ENCODE measurements at places on chromosomes 4 and X. TPM values are rescaled to one million over a fixed set of nuclear protein-coding genes. Genes with fewer than 3 reads are reported as not detected.

The SLC16A2 gene
- 0.65 TPM for total RNA-seq

The CXCR3 gene
- 10.4 TPM for total RNA-seq

DNA sequence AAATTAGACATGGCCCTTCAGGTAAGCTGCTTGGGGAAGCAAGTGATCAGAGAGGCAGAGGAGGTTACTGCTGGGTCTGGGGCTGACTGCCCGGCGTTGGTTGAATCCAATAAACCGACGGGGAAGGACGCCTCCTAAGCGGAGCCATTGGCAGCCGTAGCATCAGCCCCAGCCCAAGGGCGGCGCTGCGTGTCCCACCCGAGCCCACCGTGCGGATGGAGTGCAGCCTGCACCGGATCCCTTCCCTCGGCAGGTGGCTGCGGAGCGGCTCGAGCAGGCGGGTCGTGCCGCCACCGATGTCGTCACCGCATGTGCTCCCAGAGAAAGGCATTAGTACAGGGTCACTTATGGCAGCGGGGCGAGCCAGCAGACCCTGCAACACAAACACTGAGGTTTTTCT, 82.1 kb downstream of the ALPK1 start:
- no peak for DNase-seq

GRCh38 chr4:77036206-77036605, 39.6 kb downstream of the CCNI start:
- DNase-seq = no peak

DNA sequence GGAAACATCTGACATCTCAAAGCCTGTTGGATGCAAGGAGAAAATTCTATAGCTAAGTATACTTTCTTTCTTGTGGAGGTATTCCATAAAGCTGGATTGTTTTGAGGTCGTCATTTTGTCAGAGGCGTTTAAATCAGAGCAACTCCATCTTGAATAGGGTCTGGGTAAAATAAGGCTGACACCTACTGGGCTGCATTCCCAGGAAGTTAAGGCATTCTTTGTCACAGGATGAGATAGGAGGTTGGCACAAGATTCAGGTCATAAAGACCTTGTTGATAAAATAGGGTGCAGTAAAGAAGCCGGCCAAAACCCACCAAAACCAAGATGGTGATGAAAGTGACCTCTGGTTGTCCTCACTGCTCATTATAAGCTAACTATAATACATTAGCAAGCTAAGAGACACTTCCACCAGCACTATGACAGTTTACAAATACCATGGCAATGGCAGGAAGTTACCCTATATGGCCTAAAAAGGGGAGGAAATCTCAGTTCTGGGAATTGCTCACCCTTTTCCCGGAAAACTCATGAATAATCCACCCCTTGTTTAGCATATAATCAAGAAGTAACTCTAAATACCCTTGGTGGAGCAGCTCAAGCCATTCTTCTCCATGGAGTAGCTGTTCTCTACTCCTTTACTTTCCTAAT, 11.9 kb downstream of the HSD17B13 start:
- DNase-seq = no peak

DNA sequence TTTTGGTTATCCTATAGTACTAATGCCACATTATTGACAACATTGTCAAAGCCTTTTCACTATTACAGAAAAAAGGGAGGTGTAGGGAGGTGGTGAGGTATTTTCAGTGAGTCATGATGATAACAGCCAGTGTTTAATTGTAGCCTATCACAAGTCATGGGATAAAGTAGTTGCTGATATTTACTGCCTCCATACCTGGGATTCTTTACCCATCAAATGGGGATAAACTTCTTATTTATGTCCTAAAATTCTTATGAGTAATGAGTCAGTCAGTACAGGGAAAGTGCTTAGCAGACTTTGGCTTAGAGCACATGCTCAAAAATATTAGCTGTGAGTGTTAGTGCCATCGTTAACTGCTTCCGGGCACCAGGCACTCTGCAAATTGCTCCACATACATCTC, 25.7 kb downstream of the ADGRG2 start:
- no peak for DNase-seq

- DNase-seq = no peak
These were observed 294.6 kb downstream of the TRIML1 start for GRCh38 chr4:188433741-188434315.

DNA sequence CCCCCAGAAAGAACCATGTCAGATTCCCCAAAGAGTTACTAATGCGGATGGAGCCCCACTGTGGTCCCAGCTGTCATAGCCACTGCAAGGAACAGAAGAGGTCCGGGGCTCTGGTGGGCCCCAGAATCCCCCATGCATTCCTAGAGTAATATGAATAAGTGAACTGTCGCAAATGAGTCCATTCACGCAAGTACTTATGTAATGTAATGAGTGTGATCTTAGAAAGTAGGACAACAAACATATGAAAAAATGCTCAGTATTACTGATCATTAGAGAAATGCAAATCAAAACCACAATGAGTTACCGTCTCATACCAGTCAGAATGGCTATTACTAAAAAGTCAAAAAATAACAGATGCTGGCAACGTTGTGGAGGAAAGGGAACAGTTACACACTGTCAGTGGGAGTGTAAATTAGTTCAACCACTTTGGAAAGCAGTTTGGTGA, 141.5 kb upstream of the RBPJ start:
- DNase-seq = no peak

Data from naive thymus-derived CD8-positive, alpha-beta T cell (primary cell).